ENCODE measurements at places on chromosomes 2 and 18. TPM values are rescaled to one million over a fixed set of nuclear protein-coding genes. Genes with fewer than 3 reads are reported as not detected.

The KCNIP3 gene
- total RNA-seq = 0.47 TPM

The VWA3B gene
- not detected for total RNA-seq

The LYPD1 gene
- 104 TPM for total RNA-seq

The KRTCAP3 gene
- not detected for total RNA-seq

The TRMT61B gene
- 12.7 TPM for total RNA-seq

The GNAL gene
- total RNA-seq = 0.47 TPM

The ACOXL gene
- total RNA-seq = not detected

The ME2 gene
- total RNA-seq = 53.7 TPM

The TANK gene
- total RNA-seq = 78.7 TPM

The ATIC gene
- 25.6 TPM for total RNA-seq

The ANKRD62 gene
- total RNA-seq = not detected

The SERPINB13 gene
- not detected for total RNA-seq

The SCG2 gene
- 0.38 TPM for total RNA-seq

The TMEM178A gene
- 0.56 TPM for total RNA-seq

The TXNDC2 gene
- not detected for total RNA-seq

The AAK1 gene
- total RNA-seq = 24.1 TPM

All from endothelial cell of coronary artery (primary cell).